Frontal cortex (tissue), 4 donors: ENCODE measurements at places on chromosomes 1 and 21. TPM values are rescaled to one million over a fixed set of nuclear protein-coding genes. Genes with fewer than 3 reads are reported as not detected.

- no peak for DNase-seq
These were observed 134.2 kb downstream of the GDAP2 start for GRCh38 chr1:117795190-117795589.

DNA sequence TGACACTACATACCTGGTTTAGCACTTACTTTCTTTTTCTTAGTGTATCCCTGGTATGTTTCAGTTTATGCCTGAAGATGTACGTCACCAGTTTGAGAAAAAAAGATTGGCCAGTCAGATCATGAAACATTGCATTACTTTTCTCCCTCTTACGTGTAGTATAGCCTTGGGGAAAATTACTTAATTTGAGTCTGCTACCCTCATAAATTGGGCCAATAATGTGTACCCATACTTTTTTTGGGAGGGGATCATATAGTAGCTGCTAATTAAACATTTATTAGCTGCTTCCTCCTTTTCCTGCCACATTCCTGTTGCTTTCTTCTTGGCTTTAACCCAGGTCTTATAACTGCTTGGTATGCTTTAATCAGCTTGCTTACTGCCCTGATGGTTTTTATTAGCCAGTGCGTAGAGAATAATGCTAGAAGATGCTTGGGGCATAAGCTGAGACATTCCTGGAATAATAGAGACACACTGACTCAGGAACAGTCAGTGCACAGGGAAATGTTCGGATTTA is 32.1 kb downstream of the RABGAP1L start:
- DNase-seq = no peak

DNA sequence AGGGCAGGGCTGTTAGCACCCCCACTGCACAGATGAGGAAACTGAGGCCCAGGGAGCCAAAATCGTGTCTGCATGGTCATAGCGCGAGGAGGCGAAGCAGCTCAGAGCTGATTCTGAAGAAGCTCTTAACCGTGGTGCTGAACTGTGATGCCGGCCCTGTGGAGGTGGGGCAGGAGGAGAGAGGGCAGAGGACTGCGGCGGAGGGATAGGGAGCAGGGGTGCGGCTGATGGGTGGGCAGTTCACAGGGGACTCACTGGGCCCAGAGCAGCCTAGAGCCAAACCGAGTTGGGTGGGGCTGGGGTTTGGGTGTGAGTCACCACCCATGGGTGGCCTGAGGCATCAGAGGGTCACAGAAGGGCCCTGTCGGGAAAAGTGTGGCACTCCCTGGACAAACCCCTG is 74.7 kb downstream of the RAP1GAP start:
- DNase-seq = no peak

DNA sequence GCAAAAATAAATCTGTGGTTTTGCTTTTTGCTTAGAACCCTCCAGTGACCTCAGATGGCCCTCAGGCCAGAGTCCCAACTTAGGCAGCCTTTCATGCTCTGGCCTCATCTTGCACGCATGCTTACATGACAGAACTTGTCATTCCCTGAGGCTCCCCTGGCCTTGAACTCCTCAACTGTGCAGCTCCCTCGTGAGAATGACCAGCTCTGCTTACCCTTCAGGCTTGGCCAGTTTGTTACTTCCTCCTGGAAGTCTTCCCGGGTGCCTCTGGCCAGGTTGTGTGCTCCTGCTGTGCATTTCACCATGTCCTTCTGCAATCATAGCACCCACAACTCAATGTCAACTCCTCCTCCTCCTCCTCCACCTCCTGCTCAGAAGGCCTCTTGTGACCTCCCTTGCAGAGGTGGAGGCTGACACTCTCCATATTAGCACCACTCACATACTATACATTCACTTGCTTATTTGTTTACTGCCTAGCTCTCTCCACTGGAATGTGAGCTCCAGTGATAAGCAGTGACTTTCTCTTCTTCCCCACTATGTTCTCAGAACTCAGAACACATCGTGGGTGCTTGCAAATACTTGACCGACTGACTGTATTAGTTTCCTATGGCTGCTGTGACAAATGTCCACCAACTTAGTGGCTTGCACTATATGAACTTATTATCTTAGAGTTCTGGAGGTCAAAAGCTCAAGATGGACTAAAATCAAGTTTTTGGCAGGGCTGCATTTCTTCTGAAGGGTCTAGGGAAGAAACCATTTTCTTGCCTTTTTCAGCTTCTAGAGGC is 41.9 kb downstream of the RCSD1 start:
- DNase-seq = no peak

DNA sequence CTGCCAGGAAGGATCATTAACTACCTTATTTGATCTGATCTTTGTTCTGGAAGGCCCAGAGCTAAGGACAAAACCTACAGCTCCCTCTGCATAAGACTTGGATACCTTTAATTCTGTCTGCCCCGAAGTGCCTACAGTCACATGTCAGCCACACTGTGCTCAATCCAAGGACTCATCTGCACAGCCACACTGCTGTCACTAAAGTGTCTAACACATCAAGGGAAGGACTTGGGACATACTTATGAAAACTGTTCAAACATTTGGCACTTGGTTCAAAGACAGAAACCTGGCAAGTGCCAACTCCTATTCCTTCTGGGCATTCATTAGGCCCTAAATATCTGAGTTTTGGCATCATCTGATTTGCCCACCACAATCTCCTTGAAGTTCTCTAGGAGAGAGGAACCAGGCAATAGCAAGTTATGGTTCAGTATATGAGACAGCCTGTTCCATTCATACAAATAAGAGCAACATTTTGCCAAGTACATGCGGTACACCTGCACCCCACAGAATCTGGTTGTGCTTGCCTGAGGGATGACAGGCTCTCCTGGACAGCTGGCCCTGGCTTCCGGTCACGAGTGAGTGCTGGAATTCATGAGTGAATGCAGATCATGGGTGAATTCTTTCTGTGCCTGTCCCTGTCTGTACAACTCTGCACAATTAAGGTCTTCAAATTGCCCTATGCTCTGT is 105.9 kb downstream of the KCNK1 start:
- DNase-seq = no peak

- no peak for DNase-seq
These were observed 28.6 kb downstream of the ERG start for GRCh38 chr21:38469642-38470041.

DNA sequence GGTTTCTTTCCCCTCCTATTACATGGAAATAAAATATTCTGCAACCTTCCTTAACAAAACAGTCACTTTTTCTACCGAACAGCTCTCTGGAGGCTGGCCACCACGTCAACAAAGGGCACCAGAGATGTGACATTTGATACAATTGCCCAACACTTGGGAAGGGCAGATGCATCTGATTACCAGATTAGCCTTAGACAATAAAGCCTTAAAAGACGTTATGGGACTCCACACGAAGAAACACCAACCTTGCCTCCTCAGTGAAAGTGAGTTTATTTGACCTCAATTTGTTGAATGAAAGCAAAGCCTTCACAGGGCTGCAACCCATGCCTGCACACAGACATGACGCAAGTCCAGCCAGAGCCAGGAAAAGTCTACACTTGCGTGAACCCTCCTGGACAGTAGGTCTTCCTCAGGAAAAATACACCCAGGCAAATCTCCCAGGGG is 136.1 kb downstream of the TGFBR3 start:
- DNase-seq = no peak

DNA sequence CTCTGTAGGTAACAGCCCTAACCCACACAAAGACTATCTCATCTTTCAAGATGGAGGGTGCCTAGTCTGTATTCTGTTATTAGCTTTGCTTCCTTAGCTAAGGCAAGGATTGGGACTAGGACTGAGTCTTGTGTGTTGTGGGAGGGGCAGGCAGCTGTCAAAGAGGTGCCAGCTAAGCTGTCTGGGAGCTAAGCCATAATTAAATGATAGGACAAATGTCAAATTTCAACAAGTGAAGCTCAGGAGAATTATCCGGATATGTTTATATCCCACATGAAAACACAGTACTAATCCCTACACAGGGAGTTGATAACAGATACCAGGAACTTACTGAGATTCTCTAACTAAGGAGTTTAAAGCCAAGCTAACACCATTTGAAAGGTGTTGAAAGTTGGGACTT is 70.5 kb upstream of the NGF start:
- DNase-seq = no peak

- no peak for DNase-seq
These were observed 122.3 kb downstream of the C1orf21 start for GRCh38 chr1:184509105-184509504.

DNA sequence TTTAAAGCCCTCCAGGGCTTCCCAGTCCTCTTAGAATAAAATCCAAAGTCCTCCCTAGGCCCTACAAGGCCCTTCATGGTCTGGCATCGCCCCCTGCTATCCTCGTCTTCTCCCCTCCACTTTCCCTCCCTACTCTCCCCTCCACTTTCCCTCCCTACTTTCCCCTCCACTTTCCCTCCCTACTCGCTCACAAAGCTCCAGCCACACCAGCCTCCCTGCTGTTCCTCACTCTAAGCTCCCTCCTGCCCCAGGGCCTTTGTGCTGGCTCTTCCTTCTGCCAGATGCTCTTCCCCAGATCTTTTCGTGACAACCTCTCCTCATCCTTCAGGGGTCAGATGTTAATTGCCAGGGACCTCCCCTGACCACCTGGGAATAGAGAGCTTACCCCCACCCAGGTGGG is 12.8 kb downstream of the ARHGEF19 start:
- no peak for DNase-seq

GRCh38 chr1:109188781-109189180 is 24.9 kb upstream of the SARS1 start:
- no peak for DNase-seq

- DNase-seq = no peak
These were observed 61.9 kb downstream of the ACOT7 start for GRCh38 chr1:6331543-6332273.

KIAA1614 gene
- total RNA-seq = 5.7 TPM

SPRR2E gene
- total RNA-seq = not detected

LHX8 gene
- 2.4 TPM for total RNA-seq

LCE1C gene
- not detected for total RNA-seq

FNBP1L gene
- total RNA-seq = 254 TPM

ST6GALNAC5 gene
- 60.7 TPM for total RNA-seq

TMEM200B gene
- 0.82 TPM for total RNA-seq

C1orf74 gene
- 3.3 TPM for total RNA-seq
